ENCODE measurements at places on chromosomes 13 and 19.

DNA sequence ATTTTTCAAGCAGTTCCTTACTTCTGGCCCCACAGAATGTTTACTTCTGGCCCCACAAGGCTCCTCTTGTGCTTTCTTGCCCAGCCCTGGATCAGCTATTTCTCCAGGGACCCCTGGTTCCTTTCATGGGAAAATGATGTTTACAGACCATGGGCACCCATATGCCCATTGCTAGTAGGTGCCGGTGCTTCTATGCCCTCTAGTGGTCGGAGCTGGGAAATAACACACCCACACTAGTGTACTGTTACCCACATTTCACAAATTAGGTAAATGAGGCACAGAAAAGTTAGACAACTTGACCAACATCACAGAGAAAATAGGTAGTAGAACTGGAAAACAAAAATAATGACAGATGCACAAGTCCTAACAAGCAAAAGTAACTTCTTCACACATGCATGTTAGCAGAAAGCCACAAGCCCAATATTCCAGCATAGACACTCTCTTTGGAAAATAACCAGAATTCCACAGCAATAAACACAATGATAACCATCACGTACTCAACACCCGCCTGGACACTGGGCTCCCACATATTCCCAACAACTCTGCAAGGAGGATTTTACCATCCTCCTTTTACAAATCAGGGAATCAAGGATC is 1.3 kb upstream of the CEACAM6 start:
- DNase-seq: no peak

- no peak for DNase-seq
Measured at GRCh38 chr13:41459432-41460073, 2.2 kb downstream of the RGCC start.

GRCh38 chr13:57128909-57129308 is 11.8 kb upstream of the PRR20A start:
- DNase-seq: no peak

DNA sequence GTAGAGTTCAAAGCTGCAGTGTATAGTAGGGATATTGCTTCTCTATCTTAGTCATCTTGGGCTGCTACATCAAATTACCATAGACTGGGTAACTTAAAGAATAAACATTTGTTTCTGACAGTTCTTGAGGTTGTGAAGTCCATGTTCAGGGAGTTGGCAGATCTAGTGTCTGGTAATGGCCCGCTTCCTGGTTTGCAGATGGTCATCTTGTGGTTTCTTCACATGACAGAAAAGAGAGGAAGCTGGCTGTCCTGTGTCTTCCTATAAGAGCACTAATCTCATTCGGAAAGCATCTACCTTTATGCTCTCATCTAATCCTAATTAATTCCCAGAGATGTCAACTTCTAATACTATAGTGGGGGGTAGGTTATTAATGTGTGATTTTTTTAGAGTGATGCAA is 6.2 kb downstream of the ZNF763 start:
- no peak for DNase-seq

- no peak for DNase-seq
Measured at GRCh38 chr13:34647379-34648150, 294.5 kb upstream of the NBEA start.

DNA sequence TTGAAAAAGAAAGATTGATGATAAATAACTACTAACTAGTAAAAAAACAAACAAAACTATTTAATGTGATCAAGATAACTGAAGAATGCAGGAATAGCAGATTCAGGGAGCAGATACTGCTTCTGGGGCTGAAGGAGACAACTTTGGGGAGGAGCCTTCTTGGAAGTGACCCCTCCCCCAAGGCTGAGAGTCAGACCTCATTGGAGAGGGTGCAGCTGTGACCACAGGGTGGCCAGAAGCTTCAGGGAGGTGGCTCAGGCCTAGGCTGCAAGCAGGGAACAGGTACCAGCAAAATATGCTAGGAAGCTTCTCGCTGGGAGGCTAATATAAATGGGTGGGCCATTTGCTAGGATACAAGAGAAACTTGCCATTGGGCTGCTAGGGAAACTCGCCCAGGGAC is 149.9 kb downstream of the MYO16 start:
- no peak for DNase-seq
